ENCODE measurements at places on chromosomes 5 and 9.

GRCh38 chr5:131282235-131282634 is 18.4 kb downstream of the CDC42SE2 start:
- DNase-seq = no peak

DNA sequence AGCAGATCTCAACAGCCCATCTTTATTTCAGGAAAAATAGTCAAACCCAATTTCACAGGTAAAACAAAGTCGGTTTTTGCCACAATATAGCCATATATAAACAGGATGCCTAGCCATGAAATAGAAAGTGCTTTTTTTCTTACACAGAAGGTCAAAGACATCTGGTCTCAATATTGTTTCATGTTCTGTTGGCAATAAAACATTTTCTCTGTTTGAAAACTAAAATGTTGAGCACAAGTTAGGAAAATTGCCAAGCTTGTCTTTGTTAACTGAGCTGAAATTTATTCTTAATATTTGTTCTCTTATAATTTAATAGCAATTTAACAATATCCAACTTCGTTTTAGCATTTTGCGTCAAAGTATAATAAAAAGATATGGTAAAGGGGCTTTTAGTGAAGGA is 673.4 kb downstream of the DTWD2 start:
- no peak for DNase-seq

GRCh38 chr5:126516133-126516532 is 78.9 kb downstream of the ALDH7A1 start:
- peak; percentile 89 for DNase-seq

DNA sequence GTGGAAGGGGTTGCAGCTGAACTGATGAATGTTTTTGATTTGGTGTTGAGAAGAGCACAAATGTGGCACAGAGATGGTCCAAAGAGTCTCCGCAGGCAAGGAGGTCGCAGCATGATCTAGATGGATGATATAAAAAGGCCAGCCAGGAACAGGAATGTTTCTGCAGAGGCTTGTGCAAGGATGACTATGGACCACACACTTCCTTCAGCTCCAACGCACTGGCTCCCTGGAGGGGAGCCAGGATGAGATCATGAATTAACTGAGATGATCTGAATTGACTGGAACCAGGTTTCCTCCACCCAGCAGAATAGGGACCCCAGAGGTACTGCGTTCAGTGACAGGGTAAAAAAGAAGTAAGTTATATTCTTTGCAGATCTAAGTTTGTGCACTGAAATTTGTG is 89.0 kb downstream of the ARSB start:
- DNase-seq = peak; percentile 78

DNA sequence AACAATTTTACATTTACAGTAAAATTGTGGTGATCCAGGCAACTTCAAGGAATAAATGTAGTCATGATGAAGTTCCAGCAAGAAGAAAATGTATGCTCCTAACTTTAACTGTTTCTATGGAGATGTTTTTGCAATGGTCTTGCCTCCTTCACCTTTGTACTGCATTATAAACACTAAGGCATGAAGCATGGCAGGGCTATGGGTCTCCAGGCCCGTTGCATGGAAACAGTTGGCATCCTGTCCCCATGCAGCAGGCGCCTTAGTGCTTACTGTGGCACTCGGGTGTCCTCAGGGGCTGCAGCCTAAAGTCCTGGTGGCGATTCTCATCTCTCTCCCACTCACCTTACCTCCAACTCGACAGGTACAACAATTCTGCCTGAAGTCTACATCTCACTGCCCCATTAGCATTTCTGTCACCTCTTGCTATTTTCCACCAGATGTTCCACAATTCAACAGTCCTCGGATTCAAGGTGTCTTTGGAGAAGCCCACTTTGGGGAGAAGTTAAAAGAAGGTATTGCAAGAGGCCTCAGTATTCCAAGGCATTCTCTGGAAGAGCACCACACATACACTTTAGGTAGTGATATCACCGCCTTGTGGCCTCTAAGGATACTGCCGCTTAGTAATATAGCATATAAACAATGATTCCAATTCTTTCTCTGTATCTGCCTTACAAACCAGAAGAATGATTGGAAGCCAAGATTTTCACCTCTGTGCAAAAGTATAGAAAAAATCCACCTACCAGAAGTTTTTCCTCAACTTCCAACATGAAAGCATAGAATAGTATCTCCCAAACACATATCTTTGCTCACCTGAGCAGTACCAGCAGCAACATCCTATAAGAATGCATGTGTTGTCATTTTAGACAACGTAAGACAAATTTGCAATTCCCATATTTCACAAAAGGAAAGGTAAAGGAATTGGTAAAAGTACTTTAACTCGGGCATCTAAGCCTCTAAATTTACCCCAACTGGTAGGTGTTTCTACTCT is 5.1 kb downstream of the LIFR start:
- peak; percentile 60 for DNase-seq

GRCh38 chr5:11432116-11432515 is 472.1 kb downstream of the CTNND2 start:
- DNase-seq = no peak

DNA sequence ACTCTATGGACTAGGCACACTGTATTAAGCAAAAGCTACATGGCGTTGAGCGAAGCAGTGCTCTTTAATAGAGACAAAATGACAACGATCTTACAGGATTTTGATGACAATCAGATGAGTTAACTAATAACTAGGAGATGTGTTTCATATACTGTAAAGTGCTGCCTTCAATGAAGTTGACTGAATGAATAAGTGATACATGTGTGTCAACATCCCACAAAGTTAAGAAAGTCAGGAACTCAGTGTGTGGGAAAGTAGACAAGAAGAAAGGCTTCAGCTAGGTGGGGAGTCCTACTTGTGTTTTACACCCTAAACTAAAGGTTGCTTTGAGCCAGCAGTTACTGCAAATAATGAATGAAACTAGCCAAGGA is 79.6 kb downstream of the PAPPA start:
- DNase-seq = no peak

DNA sequence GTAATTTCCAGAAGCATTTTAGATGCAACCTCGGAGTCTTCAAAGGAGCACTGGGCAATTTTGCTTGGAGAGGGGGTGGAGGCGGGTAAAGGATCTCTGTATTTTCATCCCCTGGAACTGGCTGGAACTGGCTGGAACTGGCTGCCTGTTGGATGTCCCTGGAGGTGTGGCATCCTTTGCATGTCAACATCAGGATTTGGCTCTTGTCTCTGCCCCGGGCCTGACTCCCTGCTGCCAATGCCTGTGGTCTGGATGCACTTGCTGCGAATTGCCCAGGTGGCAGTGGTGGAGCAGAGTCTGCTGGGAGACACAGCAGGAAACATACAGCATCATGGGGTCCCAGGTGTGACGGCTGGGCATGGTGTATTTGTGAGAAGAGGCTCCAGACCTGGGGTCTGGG is 391.3 kb downstream of the GADD45G start:
- DNase-seq = no peak

- DNase-seq = no peak
Measured at GRCh38 chr9:73160868-73161267, 9.2 kb downstream of the ANXA1 start.

DNA sequence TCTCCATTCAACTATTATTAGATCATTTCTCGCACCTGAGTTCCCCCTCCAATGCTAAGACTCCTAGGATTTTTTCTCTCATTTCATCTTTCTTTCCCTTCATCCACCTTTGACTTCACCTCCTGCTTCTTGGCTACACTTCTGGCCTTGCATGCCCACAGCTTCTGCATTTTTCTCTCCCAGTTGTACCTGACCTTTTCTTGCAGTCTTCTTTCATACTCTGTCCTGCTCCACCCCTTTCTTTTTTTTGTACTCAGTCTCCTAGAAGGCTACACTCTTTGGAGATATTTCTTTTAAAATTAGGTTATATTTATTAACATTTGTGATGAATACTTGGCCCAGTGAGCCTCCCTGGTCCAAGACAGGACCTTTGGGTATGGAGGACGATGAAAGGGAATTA is 190.4 kb downstream of the DEPDC1B start:
- no peak for DNase-seq
